ENCODE measurements at places on chromosomes 12 and 14.

DNA sequence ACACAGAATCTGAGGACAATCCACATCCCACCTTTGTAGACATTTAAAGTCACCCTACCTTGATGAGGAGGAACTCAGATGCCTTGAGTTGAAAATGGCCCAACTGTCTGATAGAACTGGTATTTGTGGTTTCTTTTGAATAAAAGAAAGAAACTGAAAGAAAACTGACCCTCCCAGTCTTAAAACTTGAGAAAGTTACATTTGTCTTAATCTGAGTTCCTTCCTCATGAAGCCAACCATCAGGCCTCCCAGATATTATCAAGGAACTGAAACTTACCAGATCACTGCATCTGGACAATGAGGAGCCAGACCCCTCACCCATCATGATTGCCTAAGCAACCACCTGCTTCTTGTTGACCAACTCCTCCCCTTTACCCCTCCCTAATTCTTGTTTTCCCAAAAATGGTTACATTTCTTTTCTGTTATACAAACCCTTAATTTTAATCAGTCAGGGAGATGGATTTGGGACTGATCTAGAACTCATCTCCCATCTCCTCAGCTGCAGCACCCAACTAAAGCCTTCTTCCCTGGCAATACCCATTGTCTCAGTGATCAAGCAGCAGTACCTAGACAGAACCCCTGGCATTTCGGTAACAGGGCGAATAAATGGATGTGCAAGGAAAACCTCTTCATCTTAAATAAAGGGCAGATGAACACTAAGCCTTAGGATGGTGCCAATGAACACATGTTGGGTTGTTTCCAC, 72.0 kb upstream of the RESF1 start:
- DNase-seq = no peak

DNA sequence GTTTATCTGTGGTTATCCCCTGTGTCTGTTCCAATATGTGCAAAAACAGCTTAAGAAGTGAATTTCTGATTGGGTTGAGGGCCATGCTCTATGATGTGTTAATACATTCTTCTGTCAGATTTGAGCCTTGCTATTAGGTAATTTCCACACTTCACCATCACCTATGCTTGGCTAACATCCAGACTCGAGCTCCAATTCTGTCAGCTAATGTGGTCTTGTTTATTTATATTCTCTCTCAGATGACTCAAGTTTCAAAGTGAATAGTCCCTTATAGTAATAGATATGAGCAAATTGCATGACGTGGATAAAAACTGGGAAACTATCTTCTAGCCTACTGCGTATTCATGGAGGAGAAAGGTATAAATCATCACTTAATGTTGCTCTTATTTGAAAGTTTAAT, 451.3 kb downstream of the SNAPC1 start:
- no peak for DNase-seq

- no peak for DNase-seq
These were observed 52.6 kb upstream of the GPATCH2L start for GRCh38 chr14:76098916-76099675.

- no peak for DNase-seq
These were observed 7.4 kb downstream of the SMOC1 start for GRCh38 chr14:69886453-69887242.

GRCh38 chr14:72645706-72646105, 248.2 kb downstream of the DPF3 start:
- no peak for DNase-seq

GRCh38 chr14:48435221-48435620, 759.8 kb upstream of the MDGA2 start:
- DNase-seq = no peak

GRCh38 chr12:1634590-1635191, 5.7 kb downstream of the WNT5B start:
- peak; percentile 33 for DNase-seq

- no peak for DNase-seq
These were observed 27.0 kb upstream of the DHRS4 start for GRCh38 chr14:23926543-23926942.

DNA sequence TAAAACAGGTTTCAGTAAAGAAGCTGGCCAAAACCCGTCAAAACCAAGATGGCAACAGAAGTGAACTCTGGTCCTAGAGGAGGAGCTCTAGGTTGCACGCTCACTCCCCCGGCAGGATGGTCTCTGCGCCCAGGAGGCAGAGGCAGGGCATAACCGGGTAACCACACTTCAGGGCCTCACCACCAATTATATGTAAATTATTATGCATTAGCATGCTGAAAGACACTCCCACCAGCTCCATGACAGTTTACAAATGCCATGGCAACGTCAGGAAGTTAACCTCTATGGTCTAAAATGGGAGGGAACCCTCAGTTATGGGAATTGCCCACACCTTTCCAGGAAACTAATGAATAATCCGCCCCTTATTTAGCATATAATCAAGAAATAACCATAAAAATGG, 20.1 kb upstream of the SLC6A12 start:
- DNase-seq = no peak

GRCh38 chr14:51157012-51157411, 62.1 kb upstream of the TRIM9 start:
- DNase-seq = no peak

DNA sequence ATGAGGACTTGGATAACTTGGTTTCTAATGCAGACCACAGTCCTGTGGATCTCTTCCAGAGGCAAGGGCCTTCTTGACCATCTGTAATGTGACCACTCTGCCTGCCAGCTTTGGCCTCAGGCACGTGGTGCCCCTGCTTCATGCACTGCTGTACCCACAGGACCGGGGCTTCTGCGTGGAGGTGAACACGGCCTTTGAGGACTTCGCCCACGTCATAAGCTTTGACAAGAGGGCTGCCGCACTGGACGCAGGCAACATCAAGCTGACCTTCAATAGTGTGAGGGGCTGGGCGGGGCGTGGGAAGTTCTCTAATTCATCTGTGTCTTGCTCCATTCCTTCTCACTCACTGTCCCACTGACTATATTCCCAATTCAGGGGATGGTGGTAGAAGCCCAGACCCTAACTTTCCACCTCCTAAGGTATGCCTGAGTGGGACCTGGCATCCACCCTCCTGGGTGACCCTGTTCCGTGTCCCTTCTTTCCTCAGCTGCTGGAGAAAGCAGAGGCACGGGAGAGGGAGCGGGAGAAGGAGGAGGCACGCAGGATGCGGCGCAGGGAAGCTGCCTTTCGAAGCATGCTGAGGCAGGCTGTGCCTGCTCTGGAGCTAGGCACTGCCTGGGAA, 18.5 kb downstream of the PRPF40B start:
- DNase-seq = no peak

DNA sequence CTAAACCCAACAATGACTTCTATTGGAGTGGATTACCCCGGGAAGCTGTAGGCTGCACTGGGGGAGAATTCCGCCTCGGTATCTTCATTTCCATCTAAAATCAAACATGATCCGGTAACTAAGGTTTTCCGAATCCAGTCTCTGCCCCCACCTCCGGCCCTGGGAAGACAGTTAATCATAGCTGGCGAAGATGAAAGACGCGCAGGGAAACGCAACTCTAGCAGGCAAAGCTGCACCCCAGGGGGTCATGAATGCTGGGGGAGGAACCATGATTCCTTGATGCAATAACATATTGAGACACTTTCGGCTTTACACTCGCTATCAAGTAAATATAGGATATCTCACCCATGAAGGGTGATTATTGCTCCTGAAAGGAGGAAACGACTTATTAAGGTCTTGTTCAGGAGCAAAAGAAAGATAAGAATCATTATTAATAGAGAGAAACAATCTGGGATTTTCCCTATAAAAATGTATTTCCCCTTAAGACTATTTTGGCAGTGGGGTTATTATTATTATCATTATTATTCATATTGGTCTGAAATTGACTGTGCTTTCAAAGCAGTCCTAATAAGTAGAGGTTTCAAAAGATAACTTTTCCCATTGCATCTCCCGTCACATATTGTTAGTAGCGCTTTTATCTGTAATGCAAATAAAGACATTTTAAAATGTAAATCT, 614.9 kb downstream of the VRK1 start:
- DNase-seq = no peak

DNA sequence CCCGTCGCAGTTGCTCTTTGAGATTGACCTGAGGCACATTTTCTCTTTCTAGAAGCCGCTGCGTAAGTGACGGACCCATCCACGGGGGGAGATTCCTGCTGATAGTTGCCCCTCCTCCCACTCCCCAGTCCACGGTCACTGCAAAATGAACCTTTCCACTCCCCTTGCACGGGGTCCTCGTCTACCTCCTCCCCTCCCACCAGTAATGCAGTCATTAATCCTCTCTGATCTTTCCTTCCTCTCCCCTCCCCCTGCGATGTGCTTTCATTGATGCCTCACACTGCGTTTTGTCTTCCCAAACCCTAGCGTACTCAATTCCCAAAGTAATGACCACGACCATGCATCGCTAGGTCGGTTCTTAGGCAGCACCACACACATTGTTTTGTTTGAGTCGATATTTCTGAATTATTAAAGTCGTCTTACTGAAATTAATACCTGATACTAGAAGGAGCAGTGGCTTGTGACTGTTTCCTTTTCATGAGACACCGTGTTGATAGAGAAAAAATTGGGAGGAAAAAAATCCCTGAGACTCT, 857 bp downstream of the ETNK1 start:
- peak; percentile 22 for DNase-seq

DNA sequence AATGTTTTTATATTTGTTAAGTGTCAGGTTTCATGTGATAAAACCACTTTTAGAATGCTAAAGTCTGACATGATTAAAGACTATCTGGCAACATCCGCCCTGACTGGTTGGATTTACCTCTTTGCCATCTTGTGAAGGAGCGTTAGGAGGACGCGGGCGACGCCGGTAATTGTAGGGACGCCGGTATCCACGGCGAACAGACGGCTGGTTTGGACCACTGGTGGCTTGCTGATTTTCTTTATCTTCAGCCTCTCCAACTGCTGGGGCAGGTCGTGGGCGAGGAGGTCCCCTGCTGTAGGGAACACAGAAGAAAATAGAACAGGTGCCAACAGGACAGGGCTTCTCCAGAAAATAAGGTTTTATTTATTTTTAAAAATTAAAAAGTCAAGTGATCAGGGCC, 21.3 kb downstream of the YBX3 start:
- DNase-seq = no peak

GRCh38 chr14:99632410-99633035, 12.4 kb upstream of the HHIPL1 start:
- no peak for DNase-seq

DNA sequence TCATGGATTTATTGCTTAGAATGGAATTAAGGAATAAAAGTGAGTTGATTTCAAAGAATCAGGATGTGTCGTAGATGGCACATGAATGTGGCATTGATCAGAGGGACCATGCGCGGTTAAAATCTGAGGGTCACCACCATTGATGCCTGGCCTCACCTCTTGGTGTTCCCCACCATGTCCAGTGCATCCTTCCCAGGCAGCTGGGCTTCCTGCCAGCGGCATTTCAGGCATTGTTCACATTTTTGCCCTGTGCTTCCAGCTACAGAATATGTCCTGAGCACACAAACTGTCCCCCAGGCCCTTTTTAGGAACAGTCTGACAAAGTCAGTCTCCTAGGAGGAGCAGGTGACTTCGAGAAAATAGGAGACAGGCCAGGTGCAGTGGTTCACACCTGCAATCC, 42.0 kb upstream of the TSPAN9 start:
- DNase-seq = no peak

DNA sequence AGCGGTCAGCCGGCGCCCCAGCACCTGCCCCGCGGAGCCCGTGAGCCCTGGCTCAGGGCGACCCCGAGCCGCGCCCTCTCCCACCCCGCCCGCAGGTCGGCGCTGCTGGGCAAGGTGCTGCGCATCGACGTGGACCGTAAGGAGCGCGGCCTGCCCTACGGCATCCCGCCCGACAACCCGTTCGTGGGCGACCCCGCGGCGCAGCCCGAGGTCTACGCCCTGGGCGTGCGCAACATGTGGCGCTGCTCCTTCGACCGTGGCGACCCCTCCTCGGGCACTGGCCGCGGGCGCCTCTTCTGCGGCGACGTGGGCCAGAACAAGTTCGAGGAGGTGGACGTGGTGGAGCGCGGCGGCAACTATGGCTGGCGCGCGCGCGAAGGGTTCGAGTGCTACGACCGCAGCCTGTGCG, 14.4 kb downstream of the HHIPL1 start:
- no peak for DNase-seq

DNA sequence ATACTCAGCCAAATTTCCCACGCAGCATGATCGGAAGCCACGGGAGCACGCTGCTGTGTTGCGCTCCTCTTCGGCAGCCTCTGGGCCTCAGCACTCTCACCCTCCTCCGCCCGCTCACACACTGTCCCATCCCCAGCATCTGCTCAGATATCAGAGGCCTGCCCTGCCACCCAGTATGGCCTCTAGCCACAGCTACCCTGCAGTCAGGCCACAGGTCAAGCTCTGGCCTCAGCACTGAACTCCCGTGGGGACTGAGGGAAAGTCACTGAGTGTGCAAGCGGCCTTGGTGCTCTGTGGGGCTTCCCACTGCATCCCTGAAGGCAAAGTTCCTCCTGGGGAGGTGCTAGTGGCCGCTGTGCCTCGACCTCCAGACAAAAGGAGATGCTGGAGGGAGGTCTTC, 2.0 kb downstream of the KRT77 start:
- DNase-seq = no peak

GRCh38 chr12:96258104-96258961, 64.2 kb downstream of the ELK3 start:
- DNase-seq = no peak

- DNase-seq = no peak
These were observed 93.4 kb downstream of the TSPAN9 start for GRCh38 chr12:3170423-3171194.

DNA sequence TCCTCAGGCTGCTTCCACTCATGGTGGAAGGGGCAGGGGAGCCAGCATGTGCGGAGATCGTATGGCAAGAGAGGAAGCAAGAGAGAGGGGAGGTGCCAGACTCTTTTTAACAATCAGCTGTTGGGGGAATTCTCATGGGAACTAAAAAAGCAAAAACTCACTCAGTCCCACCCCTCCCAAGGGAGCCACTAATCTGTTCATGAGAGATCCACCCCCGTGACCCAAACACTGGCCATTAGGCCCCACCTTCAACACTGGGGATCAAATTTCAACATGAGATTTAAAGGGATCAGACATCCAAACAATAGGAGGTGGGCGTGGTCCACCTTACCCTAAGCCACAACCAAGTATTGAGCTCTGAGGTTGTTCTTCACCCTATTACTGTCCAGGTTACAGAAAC, 375.1 kb downstream of the GRIN2B start:
- DNase-seq = no peak

- no peak for DNase-seq
These were observed 23.7 kb upstream of the NXPH4 start for GRCh38 chr12:57192920-57193319.

DNA sequence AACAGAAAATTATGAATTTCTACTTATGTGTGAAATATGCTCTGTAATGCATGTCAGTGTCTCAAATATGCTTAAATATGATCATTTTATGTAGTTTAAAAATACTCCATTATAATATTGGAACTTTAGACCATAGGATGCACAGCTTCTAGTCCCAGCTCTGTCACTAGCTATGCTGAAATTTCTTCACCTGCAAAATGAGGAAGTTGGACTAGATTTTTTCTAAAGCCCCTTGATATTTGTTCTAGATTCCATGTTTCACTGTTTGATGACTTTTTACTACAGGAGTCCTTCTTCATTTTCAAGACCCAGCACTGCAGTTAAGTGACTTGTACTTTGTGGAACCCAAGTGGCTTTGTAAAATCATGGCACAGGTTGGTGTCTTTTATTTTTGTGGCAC, 90.1 kb downstream of the LRRK2 start:
- no peak for DNase-seq

- DNase-seq = no peak
These were observed 284.2 kb downstream of the ADAMTS20 start for GRCh38 chr12:43267818-43268217.
